SIG-M5 (cell line): ENCODE measurements at places on chromosomes 13 and 19.

DNA sequence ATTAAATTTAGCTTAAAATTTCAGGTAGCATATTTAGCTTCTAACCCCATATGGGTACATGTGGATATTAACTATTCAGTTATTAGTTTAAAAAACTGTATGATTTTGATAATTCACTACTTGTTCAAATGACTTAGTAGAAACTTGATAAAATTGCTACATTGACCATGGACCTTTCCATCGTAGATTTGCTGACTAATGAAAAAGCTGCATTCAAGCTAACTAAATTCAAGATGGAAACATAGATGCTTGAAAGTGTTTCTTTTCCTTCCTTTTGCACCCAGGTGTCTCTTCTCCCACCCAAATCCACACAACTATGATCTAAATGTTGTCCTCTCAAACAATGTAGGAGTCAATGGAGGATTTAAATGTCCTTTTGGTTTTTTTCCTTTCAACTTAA, 439.2 kb downstream of the TBC1D4 start:
- DNase-seq, result no peak

GRCh38 chr19:16627928-16628182, 149 bp downstream of the MED26 start:
- DNase-seq, result no peak

DNA sequence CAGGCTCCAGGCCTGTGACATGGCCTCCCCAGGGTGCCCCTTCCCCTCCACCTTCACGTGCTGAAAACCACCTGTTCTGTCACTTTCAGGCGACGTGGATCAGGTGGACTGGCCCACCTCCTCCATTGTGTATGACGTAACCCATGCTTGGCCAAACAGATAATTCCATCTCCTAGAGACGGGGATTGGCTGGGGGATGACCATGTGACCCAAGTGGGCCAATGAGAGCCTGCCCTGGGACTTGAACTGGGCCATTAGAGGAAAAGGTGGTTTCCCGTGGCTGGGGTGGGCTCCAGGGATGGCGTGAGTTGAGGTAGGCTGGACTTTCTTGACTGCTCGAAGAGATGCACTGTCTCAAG, 3.6 kb upstream of the ADAMTSL5 start:
- no peak for DNase-seq

- DNase-seq, result no peak
These were observed 4.3 kb downstream of the KIRREL2 start for GRCh38 chr19:35860818-35861639.

GRCh38 chr13:71730267-71730666, 136.7 kb downstream of the DACH1 start:
- DNase-seq, result no peak

DNA sequence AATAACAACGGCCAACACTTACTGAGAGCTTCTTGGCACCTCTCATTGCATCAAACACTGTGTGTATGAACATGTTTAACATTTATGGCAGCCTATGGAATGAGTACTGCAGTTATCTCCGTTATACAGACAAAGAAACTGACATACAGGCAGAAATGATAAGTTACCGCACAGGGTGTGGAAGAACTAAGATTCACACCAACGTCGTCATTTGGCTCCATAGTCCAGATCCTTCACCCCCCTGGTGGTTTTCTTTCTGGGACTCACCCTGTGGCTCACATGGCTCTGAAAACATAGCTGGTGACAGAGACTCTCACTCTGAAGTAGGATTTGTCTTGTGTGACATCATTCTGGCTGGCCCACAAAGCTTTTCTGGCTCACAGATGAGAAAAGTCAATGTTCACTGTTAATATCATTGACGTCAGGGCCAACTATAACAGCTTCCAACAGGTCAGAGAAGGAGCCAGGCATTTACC, 230.1 kb downstream of the DLEU7 start:
- no peak for DNase-seq

GRCh38 chr13:112391746-112392145, 15.6 kb downstream of the SPACA7 start:
- DNase-seq, result no peak

DNA sequence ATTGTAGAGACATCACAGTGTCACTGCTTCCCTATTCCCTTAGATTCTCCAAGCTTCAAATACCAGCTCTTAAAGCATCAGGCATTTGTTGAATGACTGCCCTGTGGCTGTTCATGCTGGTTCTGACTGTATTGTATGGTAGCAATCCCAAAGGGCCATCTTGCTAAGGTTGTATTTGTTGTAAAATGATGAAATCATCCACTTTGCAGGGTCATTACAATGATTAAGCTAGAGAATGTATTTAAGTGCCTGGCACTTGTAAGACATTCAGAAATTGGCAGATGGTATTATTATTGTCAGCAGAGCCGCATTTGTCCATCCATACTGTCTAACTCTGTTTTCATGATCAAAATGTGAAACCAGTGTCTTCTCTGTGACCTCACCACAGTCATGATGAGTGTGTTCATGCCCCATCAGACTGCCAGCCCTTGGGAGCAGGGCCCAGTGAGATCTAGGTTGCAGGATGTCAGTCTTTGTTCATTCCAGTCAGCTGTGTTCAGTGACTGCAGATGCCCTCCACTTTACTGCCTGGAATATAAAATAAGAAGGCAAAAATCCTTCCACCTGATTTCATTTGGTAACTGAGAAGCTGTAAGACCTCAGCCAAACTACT, 86.1 kb downstream of the DHRS12 start:
- no peak for DNase-seq

- no peak for DNase-seq
These were observed 31.2 kb downstream of the TMPRSS9 start for GRCh38 chr19:2391118-2391725.

DNA sequence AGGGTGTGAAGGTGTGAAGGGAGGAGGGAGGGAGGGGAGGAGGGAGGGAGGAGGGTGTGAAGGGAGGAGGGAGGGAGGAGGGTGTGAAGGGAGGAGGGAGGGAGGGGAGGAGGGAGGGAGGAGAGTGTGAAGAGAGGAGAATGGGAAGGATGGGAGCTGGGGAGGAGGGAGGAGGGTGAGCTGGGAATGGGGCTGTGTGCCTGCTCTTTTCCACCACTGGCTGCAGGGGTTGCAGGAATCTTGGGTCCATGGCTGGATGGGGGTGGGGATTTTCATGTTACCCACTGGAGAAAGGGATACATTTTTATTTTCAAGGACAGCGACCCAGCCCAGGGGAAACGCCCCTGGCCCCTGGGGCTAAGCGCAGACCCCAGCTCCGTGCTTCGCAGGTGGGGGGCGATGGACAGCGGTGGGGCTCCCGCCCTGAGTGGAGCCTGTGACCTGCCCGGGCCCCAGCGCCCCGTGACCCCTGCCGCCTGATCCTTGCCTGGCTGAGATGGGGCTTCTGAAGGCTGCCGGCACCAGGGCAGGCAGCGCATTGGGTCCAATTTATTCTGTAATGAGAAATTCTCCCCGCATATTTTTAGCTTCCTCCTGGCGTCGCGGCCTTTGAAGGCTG, 3.0 kb upstream of the EFNA2 start:
- DNase-seq, result no peak

GRCh38 chr19:9801976-9802375, 16.9 kb downstream of the FBXL12 start:
- no peak for DNase-seq

GRCh38 chr13:41502673-41503072, 45.3 kb downstream of the RGCC start:
- DNase-seq, result no peak

- DNase-seq, result no peak
These were observed 14.2 kb upstream of the ANGPTL8 start for GRCh38 chr19:11225172-11225571.

- no peak for DNase-seq
These were observed 2.3 kb downstream of the EEF2 start for GRCh38 chr19:3982701-3983541.

DNA sequence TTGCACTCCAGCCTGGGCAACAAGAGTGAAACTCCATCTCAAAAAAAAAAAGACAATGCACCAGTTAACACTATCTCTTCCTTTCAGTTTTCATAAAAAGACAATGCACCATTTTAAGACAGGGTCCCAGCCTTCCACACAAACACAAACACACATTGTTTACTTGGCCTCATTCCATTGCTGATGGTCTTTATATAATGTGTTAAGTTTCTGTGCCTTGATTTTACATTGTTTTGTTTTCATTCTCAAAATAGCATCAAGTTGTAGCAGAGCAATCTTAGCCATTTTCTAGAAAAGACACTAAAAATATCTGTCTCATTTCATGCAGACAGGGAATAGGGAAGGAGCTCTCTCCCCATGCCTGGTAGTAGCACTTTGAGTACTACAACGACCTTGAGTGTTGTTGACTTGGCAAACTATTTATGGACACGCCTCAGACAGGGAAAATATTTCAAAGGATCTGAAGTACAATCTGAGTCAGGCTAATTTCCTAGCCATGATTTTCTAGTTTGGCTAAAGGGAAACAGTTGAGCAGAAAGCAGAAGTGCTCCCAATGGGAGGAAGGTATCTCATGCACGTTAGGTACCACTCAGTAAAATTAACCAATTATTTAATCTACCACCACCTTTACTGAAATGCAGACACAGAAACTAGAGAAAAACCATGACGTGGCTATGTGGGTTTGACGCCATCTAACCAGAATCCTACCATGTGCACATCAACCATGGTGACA, 120.6 kb downstream of the ABCC4 start:
- DNase-seq, result no peak

GRCh38 chr19:11256189-11256588, 6.1 kb downstream of the DOCK6 start:
- no peak for DNase-seq

GRCh38 chr13:92938486-92939020, 288.1 kb upstream of the GPC6 start:
- DNase-seq, result no peak

DNA sequence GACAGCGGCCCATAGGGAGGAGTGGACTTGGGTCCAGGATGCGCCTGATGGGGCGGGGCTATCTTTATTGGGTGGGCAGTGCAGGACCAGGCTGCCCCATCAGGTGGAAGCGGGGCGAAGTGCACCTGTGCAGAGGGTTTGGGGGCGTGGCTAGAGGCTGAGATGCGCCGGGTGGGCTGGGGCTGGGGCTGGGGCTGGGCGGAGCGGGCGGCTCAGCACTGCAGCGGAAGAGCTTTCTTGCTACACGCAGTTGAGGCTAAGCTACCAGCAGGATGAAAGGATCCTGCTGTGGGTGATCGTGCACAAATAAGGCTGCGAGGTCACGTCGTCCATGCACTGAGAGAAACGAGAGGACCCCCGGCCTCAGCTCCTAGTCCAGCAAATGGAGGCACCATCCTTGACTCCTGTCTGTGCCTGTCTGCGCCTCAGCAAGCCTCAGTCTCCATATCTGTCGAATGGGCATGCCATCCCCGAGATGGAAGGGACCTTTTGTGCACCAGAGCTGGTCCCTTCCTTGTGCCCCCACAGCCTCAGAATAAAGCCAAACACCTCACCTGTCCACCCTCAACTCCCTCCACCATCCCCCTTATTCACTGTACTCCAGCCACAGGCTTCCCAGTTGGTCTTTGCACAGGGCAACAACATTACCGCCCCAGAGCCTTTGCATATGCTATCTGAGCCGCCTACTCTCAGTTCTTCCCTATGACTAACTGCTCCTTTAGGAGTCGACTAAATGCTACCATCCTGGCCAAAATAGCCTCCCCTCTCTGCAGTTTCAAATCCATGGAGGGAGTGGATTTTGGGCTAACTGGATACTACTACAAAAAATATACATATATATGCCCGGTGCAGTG, 21.0 kb upstream of the HOMER3 start:
- DNase-seq, result no peak

- no peak for DNase-seq
These were observed at the start of gene KLK10 for GRCh38 chr19:51019544-51019925. KLK10 (minus strand) TSS chr19:51019709; CDS start chr19:51019130, 579 bp downstream.

DNA sequence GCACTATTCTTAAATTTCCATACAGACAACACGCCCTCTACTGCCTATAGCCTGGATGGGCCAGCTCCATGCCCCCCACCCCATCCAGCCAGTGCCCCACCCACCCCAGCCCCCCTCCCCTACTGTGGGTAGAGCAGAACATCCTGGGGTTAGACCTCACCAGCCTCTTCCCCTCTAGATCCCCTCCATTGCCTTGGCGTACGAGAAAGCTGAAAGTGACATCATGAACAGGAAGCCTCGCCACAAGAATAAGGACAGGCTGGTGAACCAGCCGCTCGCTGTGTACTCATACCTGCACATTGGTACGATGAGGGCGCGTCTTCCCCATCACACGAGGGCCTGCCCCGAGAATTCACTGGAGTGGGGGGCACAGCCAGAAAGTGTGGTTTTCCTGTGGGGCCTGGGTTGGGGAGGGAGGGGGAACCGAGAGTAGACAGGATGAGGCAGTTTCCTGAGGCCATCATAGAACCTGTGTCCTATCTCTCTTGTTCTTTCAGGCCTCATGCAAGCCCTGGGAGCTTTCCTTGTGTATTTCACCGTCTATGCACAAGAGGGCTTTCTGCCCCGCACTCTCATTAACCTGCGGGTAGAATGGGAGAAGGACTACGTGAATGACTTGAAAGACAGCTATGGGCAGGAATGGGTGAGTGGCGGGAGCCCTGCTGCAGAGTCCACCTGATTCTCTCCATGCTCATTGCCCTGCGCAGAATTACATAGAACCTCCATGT, 29.1 kb downstream of the ATP12A start:
- DNase-seq, result no peak

- no peak for DNase-seq
These were observed 87.6 kb upstream of the STK24 start for GRCh38 chr13:98664510-98664909.

- DNase-seq, result no peak
These were observed 388.9 kb upstream of the DACH1 start for GRCh38 chr13:72255908-72256307.

DNA sequence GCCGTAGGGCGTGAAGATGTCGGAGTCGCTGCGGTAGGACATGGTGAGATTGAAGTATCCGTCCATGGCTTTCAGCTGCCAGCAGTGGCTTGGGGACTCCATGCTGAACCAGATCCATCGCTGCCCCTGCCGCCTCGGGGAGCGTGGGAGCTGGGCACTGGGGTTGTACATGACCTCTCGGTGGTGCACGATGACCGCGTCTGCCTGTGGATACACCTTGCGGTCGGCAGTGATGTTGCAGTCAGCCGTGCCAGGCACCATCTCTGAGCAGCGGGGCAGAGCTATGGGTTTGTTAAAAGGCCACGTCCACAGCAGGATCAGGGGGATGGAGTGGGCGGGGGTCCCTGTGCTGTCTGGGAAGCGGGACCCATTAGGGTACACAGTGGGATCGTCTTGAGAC, 7.4 kb downstream of the FUT6 start:
- no peak for DNase-seq

- DNase-seq, result no peak
These were observed 185.4 kb downstream of the FOXO1 start for GRCh38 chr13:40480915-40481516.

GRCh38 chr13:40306817-40307216, 359.6 kb downstream of the FOXO1 start:
- no peak for DNase-seq
